ENCODE measurements at places on chromosomes 12 and 14.

DNA sequence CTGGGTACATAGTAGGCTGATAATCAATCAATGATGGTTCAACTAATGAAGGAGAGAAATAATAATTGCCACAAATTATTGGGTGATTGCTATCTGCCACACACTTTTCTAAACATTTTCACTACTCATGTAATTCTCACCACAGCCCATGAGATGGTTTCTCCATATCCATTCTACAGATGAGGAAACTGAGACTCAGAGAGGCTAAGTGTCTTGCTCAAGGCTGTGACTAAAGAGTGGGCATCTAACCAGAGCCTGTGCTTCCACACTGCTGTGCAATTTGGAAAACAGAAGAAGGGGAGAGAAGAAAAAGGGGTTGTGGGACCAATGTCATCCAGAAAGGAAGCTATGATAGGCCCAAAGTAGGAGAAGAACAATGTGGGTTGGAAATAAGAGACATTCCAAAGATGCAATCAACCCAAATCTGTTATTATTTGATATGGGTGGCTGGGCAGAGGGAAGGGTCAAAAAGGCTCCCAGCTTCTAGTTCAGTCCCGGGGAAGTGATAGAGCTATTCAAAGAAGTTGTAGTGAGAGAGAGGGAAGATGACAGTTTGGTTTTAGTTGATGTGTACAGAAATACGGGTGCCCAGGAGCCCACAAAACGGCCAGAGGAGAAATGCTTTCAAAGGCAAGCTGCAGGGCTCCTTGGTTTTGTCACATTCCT lies 483 bp upstream of the NR1H4 start:
- DNase-seq: no peak

DNA sequence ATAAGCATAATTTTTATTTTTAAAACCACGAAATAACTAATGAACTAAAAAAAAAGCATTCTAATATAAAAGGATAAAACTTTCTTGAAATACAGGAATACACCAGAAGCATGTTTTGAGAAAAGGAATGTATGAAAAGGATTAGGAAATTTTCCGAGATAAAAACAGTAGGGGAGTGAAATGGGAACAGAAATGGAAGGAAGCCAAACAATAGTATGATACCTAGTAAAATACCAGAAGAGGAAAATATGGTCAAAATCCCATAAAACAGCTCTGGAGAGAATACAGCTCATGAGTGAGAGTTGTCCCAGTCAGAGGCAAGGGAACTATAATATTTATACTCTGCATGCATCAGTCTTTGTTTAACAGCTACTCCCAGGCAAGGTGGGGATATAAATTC lies 1016.2 kb downstream of the SLC6A15 start:
- no peak for DNase-seq

GRCh38 chr12:81034926-81035325 lies 43.0 kb upstream of the ACSS3 start:
- no peak for DNase-seq

GRCh38 chr12:129127771-129128170 lies 274.5 kb downstream of the GLT1D1 start:
- DNase-seq: no peak

DNA sequence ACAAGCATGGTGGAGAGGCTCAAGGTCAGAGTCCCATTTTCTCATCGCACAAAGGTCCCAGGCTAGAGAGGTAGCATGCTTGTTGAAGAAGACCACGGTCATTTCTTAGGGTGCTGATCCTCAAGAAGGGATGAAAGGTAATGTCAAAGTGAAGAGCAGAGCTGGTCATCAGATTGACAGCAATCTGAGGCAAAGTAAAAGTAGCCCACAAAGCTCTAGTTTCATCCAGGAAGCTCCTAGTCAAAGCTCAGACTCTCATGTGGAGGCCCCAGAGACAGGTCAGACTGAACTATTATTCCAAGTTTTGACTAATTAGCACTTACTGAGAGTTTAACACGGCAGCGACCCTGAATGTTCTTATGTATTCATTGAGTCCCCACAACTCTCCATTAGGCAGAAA lies 270.6 kb downstream of the RPS29 start:
- no peak for DNase-seq

GRCh38 chr12:59070322-59070933 lies 150.1 kb upstream of the LRIG3 start:
- DNase-seq: no peak

DNA sequence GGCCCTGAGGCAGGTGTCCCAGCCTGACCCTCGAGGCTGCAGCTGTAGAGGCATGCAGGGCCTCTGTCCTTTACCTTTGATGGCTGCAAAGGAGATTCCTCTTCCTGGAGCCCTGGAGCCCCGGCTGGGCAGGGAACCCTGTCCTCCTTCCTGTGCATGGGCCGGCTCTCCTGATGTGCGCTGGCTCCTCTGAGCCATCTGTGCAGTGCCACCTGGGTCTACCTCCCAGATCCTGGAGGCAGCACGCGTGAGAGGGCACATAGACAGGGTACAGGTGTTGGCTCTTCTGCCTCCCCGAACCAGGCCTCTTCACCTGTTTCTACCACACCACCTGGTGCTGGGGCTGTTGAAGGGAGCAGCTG lies 115.1 kb downstream of the BEGAIN start:
- peak; percentile 89 for DNase-seq

GRCh38 chr12:32534698-32535097 lies 135.3 kb downstream of the FGD4 start:
- no peak for DNase-seq

GRCh38 chr12:93319523-93320050 lies 58.1 kb upstream of the NUDT4 start:
- no peak for DNase-seq

DNA sequence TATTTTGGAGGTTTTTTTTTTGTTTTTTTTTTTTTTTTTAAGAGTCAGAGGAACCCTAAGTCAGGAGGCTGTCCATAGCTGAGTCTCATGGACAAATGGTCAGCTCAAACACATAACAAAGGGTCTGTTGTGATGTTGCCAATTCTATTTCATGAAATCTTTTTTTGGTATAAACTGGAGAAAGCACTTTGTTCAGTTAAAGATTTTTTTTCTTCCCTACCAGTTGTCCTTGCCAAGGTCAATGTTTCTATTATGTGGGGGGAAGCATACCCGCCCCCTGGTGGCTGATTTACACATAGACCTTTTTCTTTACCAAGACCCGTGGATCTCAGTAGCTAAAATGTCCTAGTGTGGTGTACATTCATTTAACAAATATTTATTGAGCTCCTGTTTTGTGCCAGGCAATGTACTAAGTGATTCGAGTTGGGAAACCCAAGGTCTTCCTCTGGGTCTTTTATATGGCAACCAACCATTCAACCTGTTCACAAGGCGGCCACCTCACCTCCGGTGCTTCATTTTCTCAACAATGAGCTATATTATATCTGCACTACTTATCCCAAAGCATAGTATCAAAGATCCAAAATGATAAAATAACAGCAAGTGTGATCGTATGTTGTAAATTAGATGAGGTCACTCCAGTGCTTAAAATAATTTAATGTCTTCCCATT lies 214.5 kb downstream of the PAH start:
- DNase-seq: no peak
